KG1 (cell line): ENCODE measurements at places on chromosomes 6 and 20.

GRCh38 chr6:157652601-157653363 lies 170.3 kb upstream of the SNX9 start:
- DNase-seq, result no peak

- no peak for DNase-seq
Measured at GRCh38 chr6:31729979-31730630, 1.0 kb upstream of the DDAH2 start.

DNA sequence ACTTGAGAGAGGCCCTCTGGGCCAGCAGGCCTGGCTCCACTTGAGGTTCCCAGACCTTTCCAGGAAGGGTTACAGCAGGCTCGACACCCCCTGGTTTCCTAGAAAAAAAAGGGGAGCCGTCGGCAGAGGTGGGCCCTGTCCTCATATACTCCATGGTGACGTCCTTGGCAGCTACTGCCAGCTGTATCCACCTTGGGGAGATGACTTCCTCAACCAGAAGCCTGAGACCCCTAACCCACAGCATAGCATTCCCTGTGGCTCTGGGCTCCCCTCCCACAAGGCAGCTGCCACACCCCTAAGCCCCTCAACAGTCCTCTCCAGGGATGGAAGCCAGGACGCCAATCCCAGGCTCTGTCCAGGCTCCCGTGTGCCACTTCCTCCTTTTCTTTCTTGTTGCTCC lies 294.8 kb downstream of the CDC5L start:
- no peak for DNase-seq

DNA sequence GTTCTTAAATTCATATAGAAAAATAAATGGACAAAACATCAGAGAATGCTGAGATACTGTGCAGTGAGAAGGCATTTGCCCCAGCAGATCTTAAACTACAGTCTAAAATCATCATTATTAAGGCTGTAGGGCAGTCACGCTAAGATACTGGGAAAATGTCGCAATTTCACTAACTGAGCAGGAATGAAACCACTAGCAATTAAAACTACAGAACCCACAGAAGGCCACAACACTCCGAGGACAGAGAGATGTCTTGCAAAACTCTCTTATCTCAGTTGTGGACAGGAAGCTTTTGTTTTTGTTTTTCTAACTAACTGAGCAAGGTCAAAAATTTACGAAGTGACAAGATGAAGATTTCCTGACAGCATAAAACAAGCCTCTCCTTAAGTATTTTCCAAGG lies 18.2 kb downstream of the GNAS-AS1 start:
- no peak for DNase-seq

DNA sequence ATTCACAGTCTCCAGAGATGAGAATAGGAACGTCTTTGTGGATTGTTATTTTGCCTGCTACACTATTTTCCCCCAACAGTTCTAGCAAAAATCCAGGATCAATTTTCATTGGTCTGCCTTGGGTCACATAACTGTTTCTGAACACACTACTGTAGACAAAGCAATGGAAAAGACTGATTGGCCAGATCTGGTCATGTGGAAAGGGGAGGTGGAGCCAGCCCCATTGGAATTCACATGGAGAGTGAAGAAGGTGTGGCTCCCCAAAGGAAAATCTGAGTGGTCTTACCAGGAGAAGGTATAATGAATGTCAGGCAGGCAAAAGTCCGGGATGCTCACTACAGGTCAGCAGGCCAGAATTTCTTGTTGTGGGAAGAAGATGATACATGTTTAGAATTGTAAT lies 9.5 kb upstream of the TP53RK start:
- DNase-seq, result no peak

- no peak for DNase-seq
Measured at GRCh38 chr6:3438190-3439167, 18.4 kb downstream of the SLC22A23 start.

DNA sequence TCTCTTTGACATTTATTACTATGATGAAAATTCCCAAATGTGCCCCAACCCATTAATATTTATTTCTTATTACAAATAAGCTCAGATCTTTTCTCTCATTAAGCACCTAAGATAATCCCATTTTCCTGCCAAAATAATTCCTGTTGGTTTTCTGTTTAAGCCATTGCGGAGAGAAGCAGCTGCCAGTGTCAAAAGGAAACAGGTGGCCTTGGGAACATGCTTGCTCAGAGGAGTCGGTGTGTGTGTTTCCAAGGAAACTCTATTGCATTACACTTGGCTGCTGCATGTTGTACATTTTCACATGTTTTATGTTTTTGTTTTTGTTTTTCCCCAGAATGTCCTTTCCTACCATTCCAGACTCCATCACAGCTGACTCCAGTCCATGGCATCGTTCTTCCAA lies 56.4 kb downstream of the CD24 start:
- DNase-seq, result no peak

- no peak for DNase-seq
Measured at GRCh38 chr20:33724439-33725094, 4.5 kb upstream of the PXMP4 start.

DNA sequence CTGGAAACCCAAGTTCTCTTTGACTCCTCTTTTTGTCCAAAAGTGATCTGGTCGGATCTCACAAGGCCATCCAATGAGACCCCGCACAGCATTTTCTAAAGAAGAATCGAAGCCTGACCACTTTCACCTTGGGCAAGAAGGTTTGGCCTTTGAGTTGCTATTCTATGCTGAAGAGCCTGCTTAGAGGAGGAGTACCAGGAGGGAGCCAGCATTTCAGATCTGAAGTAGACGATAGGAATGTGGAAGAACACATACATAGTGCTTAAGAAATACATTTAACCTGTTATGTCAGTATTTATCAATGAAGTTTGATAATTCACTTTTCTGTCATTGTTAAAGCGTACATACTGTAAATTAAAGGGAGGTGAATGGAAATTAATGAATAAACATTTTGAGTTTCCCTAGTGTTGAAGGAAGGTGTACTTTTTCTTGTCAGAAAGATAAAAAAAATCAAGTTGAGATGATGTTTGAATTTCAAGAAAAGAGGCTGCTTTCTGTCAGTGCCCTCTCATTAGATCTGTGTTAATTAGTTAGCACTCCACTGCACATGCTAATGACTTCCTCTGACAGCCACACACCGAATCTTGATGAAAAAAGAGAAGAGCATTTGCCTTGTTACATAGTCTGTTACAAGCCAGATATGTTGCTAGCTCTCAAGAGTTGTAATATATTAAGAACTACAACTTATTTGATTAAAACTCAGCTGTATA lies 10.9 kb upstream of the TDRD6 start:
- DNase-seq, result no peak

DNA sequence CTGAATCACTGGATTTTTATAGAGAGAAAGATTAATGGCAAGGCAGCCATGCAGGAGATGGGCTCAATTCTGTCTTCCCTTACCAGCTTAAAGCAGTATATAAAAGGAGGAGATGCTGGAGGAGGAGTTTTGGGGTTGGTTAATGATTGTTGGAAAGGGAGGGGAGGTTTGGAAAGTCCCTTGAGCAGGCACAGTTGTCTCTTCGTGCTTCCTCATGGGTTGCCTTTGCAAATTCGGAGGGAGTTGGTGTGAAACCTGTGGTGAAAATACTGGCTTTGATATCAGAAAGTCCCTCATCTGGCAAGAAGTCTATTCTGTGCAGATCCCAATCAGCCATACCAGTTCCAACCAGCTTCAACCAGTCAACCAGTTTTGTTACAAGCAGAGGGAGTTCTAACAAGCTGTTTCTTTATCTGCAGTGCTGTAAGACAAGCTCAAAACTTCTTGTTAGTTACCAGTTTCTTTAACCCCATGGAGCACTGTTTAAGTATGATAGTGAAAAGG lies 107.0 kb downstream of the HIVEP1 start:
- DNase-seq, result no peak

DNA sequence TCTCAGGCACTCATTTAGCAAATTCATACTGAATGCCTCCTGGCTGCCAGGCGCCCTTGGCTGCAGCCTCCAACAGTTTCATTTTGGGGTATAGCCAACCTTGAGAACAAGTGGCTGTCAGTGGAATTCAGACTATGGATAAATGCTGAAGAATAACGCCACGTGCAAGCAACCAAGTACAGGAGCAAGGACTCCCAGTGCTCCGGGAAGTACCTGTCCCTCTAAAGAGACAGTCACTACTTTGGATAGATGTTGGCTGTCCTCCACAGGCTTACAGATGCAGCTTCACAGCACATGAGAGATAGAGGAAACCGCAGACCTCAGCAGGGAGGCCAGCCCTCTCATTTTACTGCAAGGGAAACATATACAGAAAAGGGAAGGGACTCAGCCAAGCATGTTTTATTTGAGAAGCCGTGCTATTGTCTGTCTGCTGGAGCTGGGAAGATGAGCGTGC lies 658.2 kb downstream of the PTPRT start:
- no peak for DNase-seq

DNA sequence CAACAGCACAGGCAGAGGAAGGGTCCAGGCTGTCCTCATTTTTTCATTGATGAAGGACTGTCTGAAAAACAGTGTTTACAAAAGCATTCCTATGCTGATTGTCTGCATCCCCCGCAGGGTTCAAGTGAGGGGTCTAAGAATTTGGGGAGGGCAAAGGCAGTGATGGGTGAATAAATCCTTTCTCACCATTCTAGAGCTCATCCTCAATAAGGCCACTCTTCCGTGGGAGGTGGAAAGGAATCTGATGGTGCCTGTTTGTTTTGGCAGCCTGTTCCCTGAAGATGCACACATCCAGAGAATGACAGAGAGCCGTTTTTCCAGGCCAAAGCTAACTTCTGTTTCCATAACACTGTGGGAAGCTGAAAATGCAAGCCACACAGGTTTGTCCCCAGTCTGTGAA lies 164.5 kb downstream of the MOXD1 start:
- DNase-seq, result no peak

- peak; percentile 70 for DNase-seq
Measured at GRCh38 chr6:50816115-50816675, 2.5 kb upstream of the TFAP2B start.

DNA sequence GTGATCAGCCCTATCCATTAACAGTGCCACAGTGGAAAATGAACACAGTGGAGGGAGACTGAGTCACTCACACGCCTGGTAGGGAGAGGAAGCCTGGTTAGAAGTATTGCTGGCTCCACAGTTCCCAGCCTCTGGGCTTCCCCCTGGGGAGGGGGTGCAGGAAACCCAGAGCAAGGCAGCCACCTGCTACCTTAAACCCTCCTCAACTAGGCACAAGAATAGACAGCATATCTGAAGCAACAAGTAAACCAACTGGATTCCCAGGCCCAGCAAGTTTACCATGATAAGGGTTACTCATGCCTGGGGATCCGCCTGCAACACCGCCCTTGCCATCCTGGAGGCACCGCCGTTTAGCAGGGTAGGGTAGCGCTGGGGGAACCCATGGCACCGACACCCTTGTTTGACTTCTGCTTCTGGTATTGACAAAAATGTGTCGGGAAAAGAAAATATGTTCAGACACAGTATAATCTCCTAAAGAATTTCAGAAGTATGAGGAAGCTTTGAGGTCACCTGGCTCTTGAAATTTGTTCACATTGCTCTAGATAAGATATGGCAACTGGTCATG lies 38.3 kb downstream of the SLC22A23 start:
- DNase-seq, result no peak
